ENCODE measurements at places on chromosomes 2 and 18. TPM values are rescaled to one million over a fixed set of nuclear protein-coding genes. Genes with fewer than 3 reads are reported as not detected.

DNA sequence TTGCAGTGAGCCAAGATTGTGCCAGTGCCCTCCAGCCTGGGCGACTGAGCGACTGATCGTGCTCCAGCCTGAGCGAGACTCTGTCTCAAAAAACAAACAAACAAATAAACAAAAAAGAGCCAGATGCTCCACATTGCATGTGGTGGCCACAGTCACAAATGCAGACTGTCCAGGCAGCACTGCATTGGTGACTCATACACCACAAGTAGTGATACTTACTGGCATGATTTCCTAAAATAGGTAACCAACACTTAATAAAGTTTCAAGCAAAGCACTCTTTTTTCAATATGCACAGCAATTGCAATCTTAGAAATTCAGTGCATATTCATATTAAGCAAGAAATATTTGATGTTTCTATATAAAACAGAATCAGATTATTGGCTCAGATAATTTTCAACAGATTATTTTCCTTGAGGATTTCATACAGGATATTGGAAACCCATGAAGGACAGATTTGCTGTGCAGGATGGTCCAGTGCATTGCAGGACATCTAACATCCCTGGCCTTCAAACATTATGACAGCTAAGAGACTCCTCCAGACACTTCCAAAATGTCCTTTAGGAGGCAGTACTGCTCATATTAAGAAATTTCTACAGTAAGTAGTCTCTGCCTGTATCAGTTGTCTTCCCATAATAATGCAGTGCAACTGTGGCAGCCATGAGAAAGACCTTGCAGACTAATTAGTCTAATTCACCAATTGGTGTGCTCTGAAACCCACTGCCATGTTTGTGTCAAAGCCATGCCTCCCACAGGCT is 10.5 kb upstream of the SLC1A4 start:
- DNase-seq = no peak
- no peaks in the 10 kb centered on the region for H3K36me3 ChIP-seq
- H3K4me1 ChIP-seq = no peaks in the 10 kb centered on the region
- no peaks in the 10 kb centered on the region for H3K27me3 ChIP-seq

DNA sequence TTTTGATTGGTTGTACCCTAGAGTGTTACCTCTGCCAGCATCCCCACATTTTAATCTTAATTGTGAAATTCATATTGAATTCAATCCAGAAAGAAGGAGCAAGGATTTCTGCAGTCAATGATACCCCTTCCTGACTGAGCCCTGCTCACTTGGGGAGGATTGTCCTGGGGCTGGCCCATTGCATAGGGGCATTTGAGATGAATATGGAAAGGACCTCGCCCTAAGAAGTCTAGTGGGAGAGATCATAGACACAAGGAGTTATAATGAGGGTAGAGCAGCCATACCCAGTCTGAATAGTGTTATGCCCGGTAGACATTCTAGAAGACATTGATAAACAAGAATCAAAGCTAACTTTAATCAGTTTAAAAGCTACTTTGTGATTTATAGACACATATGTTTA is 53.8 kb downstream of the CRIM1 start:
- H3K4me3 ChIP-seq = no peak overlapping the region
- no peaks in the 10 kb centered on the region for H3K4me1 ChIP-seq
- no peak for DNase-seq
- H3K27ac ChIP-seq = no peak overlapping the region

TNFRSF11A gene
- total RNA-seq = 0.56 TPM

GRCh38 chr2:26345283-26345544 is 729 bp upstream of the SELENOI start:
- no peaks in the 10 kb centered on the region for H3K36me3 ChIP-seq
- no peaks in the 10 kb centered on the region for H3K27me3 ChIP-seq
- H3K4me3 ChIP-seq = peak overlapping the region; percentile 42
- no peak for DNase-seq

GNLY gene
- total RNA-seq = not detected

SEH1L gene
- total RNA-seq = 14.0 TPM

DNA sequence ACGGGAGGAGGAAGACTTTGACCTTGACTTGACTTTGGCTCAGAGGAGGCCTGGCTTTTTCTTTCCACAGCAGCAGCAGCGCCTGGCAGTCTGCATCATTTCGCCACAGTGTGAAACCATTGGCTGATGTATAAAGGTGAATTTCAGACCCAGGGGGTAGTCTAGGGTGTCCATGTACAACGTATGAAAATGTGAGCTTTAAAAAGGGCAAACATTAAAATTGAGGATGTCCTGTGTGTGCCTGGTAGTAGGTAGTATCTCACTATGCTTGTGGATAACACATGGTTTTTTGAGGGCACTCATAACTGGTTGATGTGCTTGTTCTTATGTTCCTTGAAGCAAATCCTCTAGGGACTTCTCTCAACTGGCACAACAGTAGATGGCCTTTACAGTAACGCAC is 86.1 kb downstream of the LPIN1 start:
- H3K27me3 ChIP-seq = no peaks in the 10 kb centered on the region
- no peak for DNase-seq
- no peaks in the 10 kb centered on the region for H3K36me3 ChIP-seq
- peaks cover 19% of the 10 kb centered on the region for H3K4me1 ChIP-seq

DNA sequence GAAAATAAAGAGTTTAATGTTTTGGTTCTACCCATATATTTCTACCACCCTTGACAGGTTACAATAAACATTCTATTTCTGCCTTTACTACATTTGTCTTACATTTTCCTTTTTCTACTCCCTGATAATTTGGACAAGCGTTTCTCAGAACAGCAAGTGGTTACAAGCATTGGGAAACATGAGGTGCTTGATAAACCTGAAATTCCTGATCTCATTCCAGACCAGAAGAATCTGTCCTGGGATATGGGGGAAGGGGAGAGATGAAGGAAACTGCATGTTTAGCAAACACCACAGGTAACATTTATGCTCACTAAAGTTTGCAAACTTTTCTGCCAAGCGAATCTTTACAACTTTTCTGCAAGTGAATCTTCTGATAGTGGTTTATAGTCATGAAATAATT is 28.3 kb upstream of the DSC1 start:
- H3K4me3 ChIP-seq = no peak overlapping the region
- no peak for DNase-seq
- H3K27me3 ChIP-seq = no peaks in the 10 kb centered on the region
- no peaks in the 10 kb centered on the region for H3K4me1 ChIP-seq
- H3K36me3 ChIP-seq = no peaks in the 10 kb centered on the region

- H3K27ac ChIP-seq = no peak overlapping the region
- DNase-seq = no peak
Measured at GRCh38 chr18:28126768-28127167, 50.2 kb downstream of the CDH2 start.

- no peak overlapping the region for H3K4me3 ChIP-seq
- no peak overlapping the region for H3K27ac ChIP-seq
- H3K27me3 ChIP-seq = no peaks in the 10 kb centered on the region
- no peaks in the 10 kb centered on the region for H3K36me3 ChIP-seq
Measured at GRCh38 chr18:52069201-52069600, 270.8 kb upstream of the DCC start.

SLC23A3 gene
- 0.09 TPM for total RNA-seq

GRCh38 chr2:28101123-28101522 is 210.6 kb downstream of the BABAM2 start:
- H3K4me3 ChIP-seq = no peak overlapping the region
- no peak overlapping the region for H3K27ac ChIP-seq
- no peak for DNase-seq
- H3K27me3 ChIP-seq = no peaks in the 10 kb centered on the region
- H3K4me1 ChIP-seq = peaks cover 5% of the 10 kb centered on the region

DNA sequence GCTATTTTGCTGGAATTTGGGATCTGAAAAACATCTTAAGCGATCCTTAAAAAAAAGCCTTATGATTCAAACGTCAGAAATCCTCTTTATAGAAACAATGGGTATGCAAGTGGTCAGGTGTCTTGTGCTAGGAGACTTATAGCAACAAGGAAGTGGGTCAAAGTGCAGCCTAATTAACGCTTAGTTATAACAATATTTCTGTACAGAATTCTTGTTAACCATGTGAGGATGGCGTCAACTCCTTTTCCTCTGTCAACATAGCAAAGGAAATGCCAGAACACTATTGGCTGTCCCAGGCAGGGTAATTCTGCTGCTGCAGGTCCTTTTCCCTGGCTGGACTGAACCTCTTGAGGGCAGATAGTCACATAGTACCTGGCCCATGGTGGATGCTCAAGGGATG is 189.4 kb downstream of the MSH2 start:
- H3K36me3 ChIP-seq = no peaks in the 10 kb centered on the region
- no peak overlapping the region for H3K4me3 ChIP-seq
- DNase-seq = no peak
- H3K27me3 ChIP-seq = no peaks in the 10 kb centered on the region

GRCh38 chr18:13211534-13211933 is 7.0 kb upstream of the LDLRAD4 start:
- H3K27me3 ChIP-seq = peaks cover 19% of the 10 kb centered on the region
- no peak for DNase-seq

DSG4 gene
- not detected for total RNA-seq

PHOSPHO2 gene
- 3.8 TPM for total RNA-seq

DNA sequence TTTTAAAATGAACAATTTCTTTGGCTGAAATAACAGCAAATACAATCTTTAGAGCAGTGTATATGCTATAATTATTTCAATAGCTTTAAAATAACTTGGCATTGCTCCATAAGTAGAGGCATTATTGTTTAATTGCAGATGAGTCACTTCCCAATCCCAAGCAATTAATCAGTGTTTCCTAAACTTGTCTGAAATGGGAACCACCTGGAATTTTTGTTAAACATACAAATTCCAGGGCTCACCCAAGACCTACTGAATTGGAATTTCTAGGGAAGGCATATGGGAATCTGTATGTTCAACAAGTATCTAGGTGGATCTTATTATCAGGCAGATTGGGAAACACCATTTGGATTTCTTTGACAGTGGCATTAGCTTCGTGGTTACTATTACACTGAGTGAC is 27.1 kb upstream of the FMNL2 start:
- DNase-seq = no peak
- no peaks in the 10 kb centered on the region for H3K27me3 ChIP-seq
- peaks cover 6% of the 10 kb centered on the region for H3K4me1 ChIP-seq
- H3K4me3 ChIP-seq = no peak overlapping the region
- H3K36me3 ChIP-seq = no peaks in the 10 kb centered on the region

EDAR gene
- total RNA-seq = not detected

ST8SIA5 gene
- 0.67 TPM for total RNA-seq

- no peaks in the 10 kb centered on the region for H3K4me1 ChIP-seq
- no peak for DNase-seq
- no peak overlapping the region for H3K27ac ChIP-seq
Measured at GRCh38 chr2:6025391-6025790, 333.2 kb downstream of the SOX11 start.

FBXO36 gene
- total RNA-seq = 5.7 TPM

AKAIN1 gene
- not detected for total RNA-seq

- no peak overlapping the region for H3K27ac ChIP-seq
- DNase-seq = no peak
- no peak overlapping the region for H3K4me3 ChIP-seq
Measured at GRCh38 chr2:242038166-242038927, 168.8 kb downstream of the RTP5 start.

- DNase-seq = no peak
- H3K4me3 ChIP-seq = no peak overlapping the region
- no peak overlapping the region for H3K27ac ChIP-seq
- no peaks in the 10 kb centered on the region for H3K4me1 ChIP-seq
- H3K36me3 ChIP-seq = no peaks in the 10 kb centered on the region
- H3K27me3 ChIP-seq = no peaks in the 10 kb centered on the region
Measured at GRCh38 chr2:70425682-70426301, 123.9 kb upstream of the FAM136A start.

- no peaks in the 10 kb centered on the region for H3K36me3 ChIP-seq
- no peaks in the 10 kb centered on the region for H3K4me1 ChIP-seq
- DNase-seq = no peak
Measured at GRCh38 chr2:45736757-45737704, 85.6 kb downstream of the PRKCE start.

DNA sequence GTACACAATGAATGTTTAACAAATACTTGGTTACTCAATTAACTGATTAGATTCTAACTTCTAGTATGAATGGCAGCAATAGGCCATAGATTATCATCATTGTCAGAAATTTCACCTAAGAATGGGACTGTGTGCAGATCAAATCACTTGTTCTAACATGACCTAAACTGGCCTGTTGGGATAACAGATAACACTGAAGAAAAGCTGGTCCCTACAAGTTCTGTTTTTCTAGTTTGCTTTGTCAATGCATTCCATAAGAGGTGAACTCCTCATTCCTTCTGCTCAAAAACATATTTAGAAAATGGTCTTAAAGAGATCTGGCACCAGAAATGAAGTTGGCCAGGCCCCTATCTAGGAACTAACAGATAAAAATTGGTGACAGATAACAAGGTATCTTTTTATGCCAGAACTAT is 175.4 kb downstream of the THADA start:
- no peaks in the 10 kb centered on the region for H3K27me3 ChIP-seq
- H3K4me3 ChIP-seq = no peak overlapping the region
- no peaks in the 10 kb centered on the region for H3K36me3 ChIP-seq
- no peak for DNase-seq

GRCh38 chr2:140604096-140604495 is 1526.7 kb downstream of the LRP1B start:
- no peaks in the 10 kb centered on the region for H3K27me3 ChIP-seq
- no peaks in the 10 kb centered on the region for H3K36me3 ChIP-seq
- no peak overlapping the region for H3K27ac ChIP-seq
- H3K4me1 ChIP-seq = no peaks in the 10 kb centered on the region

GRCh38 chr2:48461721-48462120 is 68.2 kb upstream of the STON1 start:
- DNase-seq = no peak
- H3K36me3 ChIP-seq = peaks cover 44% of the 10 kb centered on the region

Data from cardiac muscle cell (in vitro differentiated cells and primary cell).